SK-N-DZ (cell line): ENCODE measurements at places on chromosomes 3 and 15.

DNA sequence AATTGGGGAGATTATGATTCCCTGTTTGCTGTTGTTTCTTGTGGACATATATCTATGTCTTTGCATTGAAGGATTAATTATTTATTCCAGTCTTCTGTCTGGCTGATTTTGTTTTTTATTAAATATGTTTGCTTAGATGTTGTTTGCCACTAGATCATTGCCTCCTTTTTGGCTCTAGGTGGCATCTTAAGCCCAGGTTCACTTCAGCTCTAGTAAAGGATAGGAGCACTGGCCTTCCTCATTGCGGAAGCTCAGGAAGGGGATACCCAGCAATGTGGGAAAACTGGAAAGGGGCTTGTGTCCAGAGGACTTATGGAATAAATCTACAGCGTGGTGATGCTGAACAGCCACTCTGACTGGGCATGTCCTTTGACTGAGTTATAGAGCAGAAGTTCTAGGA is 821.6 kb downstream of the PDCD6IP start:
- DNase-seq: no peak

- DNase-seq: no peak
Observed at GRCh38 chr3:196617256-196617655, 22.2 kb upstream of the NRROS start.

GRCh38 chr3:162610261-162610660 is 1113.7 kb downstream of the OTOL1 start:
- no peak for DNase-seq

DNA sequence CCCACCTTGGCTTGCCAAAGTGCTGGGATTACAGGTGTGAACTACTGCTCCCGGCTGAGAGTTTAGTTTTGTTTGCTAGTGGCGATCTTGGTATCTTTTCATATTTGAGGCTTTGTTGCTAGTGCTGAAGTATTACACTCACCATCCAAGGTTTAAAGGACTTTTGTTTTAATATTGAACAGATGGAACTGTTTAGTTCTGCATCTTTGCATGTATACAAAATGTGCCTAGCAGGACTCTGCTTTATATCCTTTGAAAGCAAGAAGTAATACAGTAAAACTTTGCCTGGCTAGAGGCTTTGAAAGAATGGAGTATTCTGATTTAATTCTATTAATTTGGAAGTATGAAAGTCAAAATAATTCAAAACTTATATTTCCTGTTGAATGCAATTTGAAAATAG is 77.8 kb upstream of the CHRNB4 start:
- no peak for DNase-seq

DNA sequence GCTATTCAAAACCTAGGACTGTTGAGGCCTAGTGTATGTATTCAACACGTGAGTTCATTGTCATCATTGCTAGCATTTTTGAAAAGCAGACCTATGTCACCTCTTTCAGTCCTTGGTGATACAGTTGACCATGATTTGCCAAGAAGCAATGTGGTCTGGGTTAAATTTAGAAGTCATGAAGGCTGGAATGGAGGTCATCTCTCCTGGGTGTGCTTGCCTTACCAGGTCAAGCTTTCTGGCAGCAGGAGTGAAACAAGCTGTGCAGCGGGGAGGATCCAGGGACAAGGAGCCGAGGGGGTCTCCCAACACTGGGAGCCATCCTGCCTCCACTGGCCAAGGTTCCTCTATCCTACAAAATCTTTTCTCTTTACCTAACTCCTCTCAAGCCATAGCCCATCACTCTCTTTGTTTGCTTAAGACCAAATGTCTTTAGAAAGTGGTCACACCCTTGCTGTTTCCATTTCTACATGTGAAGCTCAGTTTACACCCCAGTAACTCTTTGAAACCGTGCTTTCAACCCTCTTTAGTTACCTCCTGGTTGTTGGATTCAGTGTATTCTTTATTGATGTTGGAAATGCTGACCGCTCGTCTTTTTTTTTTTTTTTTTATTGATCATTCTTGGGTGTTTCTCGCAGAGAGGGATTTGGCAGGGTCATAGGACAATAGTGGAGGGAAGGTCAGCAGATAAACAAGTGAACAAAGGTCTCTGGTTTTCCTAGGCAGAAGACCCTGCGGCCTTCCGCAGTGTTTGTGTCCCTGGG is 40.0 kb downstream of the SLC28A2 start:
- no peak for DNase-seq
